CD4-positive, alpha-beta T cell treated with Interleukin-15 for 1 hour (primary cell): ENCODE measurements at places on chromosomes 1 and 21.
A peak's percentile ranks its signal among the peaks of the same experiment; 100 is the strongest.

- DNase-seq, result no peak
Observed at GRCh38 chr21:14942801-14943490, 121.9 kb downstream of the NRIP1 start.

GRCh38 chr21:25983745-25984144, 186.8 kb downstream of the APP start:
- DNase-seq, result no peak

DNA sequence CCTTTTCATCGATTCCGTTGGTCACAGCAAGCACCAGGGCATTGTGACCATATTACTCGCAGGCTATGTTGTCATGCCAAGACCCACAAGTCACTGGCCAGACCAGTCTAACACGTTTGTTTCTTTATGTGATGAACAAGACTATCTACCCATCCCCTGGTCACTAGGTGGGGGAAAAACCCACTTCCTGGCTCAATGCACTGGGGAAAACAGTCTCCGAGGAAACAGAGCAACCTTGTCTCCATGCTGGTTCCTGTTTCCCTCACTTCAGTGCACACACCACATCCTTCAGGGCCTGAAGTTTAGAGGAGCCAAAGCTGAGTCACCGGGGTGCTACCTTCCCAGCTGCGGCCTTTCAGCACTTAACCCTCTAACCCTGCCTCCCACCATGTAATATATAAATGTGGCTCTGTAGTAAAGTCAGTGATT, 20.9 kb downstream of the ERICH3 start:
- DNase-seq, result peak; percentile 40

- no peak for DNase-seq
Observed at GRCh38 chr1:109256971-109257681, 7.8 kb downstream of the CELSR2 start.
